ENCODE measurements at places on chromosomes 16 and 17.

GRCh38 chr16:22018559-22018958, 10.6 kb downstream of the MOSMO start:
- DNase-seq, result no peak

DNA sequence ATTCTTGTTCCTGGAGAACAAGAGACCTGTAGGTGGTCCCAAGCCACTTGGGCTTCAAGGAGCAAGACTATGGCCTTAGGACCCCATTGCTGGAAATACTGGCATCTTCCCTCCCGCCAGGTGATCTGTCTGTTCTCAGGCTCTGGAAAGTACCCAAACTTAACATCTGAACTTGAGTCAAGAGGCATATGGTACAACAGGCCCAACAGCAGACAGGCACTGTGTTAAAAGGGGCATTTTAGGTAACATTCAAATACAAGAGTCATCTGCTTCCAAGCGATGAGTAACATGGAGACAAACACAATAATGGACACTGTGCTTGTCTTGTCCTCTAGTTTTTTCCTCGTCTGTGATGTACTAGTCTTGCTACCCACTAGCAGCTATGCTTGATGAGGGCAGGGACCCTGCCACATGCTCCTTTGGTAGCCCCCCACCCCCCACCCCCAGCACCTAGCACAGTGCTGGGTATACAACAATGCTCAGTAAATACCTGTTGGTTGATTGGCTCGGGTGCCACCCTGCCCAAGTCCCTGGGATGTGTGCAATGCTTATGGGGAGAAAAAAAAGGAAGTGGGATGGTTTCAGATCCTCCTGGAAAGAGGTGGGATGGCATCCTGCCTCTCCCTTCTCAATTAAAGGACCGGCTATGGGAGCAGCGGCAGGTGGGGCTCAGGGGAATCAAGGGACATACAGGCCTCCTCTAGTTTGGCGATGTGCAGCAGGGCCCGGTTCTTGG, 19.4 kb downstream of the CSF3 start:
- no peak for DNase-seq

DNA sequence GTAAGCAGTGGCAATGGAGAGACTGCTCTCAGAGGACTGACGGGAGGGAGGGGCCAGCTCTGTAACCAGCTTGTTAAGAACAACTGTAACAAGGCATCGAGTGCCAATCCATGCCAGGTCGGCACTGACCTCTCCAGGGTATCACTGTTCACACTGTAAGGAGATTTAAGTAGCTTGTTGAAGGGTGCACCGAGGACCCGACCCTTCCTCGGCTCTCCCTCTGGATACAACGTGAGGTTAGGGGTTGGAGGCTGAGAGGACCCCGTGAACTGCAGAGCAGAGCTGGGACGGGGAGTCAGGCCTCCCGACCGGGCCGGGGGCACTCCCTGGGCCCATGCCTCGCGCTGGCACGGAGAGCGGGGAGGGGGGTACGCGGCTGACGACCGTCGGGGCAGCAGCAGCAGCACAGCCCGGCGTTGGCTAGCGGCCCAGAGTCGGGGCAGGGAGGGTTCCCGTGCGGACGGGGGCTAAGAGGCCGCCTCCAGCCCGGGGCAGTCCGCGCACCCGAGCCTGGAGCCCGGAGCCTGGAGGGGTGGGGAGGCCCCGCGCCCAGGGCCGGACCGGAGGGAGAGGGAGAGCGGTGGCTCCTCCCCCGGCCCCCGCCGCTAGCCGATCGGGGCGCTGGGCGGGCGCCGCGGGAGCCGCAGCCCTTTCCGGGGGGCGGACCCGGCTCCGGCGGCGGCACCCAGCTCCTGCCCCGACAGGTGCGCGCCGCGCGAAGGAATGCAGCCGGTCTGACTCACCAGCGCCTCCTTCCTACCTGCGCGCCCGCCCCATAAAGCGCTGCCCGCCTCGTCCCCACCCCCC, at the start of gene ITGB4:
Gene ITGB4 (plus strand): TSS at position 804 of the 807 bp plus-strand sequence. CDS start 3,245 bp downstream, outside the sequence.
- DNase-seq, result no peak

DNA sequence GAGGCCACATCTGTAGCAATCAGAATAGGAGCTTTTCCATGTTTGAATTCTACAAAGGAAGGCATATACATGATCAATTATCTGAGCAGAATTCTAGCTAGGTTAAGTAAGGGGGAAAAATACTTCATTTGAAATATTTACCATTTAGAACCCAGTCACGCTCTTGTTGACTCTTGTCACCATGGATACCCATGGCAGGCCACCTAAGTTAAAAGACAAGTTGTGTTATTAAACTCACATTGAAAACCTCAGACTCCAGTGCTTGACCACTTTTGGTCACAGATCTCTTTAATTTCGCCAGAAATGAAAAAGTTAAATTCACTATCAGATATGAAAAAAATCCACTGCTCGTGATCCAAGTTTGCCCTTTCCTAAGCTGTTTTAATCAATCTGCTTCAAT, 4.1 kb downstream of the DDX5 start:
- no peak for DNase-seq

DNA sequence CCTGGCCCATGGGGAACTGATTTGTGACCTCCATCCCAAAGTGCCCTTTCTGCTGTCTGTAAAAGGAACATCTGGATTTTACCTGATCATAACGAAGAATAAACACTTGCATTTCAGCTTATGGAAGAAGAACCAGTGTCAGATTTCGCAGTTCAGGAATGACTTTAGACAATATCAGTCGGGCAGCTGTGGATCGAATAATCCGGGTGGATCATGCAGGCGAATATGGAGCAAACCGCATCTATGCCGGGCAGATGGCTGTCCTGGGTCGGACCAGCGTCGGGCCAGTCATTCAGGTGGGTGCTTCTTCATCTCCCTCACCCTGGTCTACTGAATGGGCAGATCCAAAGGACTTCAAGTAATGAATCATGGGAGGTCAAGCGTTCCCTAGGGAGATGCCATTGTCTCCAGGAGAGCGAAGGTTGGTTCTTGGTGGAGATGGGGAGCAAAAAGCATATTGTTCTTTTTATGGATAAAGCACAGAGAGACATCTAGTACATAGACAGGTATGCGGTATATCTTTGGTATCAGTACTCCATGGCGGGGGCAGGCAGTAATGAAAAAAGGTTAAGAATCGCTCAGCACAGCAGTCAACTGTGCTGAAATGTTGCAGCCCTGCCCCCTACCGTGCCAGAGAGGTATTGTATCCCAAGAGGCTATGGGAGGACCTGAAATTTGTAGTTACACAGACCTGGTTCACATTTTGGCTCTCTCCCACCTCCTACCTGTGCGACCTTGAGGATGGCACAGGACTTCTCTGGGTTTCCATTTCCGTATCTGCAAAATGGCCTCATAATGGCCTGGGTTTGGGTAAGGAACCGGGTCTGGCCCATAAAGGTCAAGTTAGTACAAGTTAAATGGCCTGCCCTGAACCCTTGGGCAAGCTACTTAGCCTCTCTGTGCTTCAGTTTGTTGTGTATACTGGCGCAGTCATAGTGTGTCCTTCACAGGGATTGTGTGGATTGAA, 4.7 kb downstream of the COQ7 start:
- peak; percentile 16 for DNase-seq

- no peak for DNase-seq
Observed at GRCh38 chr17:3904501-3904900, 11.6 kb upstream of the CAMKK1 start.

DNA sequence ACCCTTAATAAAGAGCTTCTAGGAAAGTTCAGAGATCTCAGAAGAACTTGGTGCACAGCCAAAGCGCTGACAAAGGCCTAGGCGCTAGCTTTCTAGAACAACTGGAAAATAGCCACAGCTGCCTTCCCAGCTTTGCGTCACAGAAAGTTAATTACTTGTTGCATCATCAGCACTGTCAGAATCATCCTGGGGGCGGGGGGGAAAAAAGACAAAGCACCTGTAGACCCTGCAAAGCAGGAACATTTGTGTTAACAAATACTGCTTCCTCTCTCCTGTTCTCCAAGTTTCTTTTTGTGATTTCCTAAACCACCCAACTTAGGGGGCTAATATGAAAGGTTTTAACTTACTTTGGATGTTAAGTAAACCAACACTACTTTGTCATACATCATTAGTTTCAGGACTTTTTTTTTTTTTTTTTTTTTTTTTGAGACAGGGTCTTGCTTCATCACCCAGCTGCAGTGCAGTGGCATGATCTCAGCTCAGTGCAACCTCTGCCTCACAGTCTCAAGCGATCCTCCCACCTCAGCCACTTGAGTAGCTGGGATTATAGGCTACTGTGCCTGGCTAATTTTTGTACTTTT, 4.8 kb upstream of the AARSD1 start:
- DNase-seq, result no peak

- DNase-seq, result no peak
Observed at GRCh38 chr17:39080421-39081078, 70.9 kb downstream of the PLXDC1 start.

DNA sequence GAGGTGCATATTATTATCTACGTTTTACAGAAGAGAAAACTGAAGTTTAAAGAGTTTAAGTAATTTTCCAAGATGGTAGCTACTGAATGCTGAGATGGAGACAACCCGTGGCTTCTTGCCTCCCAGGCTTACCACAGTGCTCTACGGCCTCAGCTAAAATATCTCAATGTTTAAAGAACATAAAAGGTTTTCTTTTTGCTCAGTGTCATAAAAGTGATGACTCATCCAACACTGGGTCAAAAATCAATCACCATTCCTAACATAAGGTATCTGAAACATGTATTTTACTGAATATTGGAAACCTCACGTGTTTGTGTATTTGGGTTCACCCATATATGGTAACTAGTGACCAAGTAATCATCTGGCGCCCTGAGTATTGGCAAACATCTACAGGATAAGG, 18.4 kb downstream of the ABCA9 start:
- no peak for DNase-seq

DNA sequence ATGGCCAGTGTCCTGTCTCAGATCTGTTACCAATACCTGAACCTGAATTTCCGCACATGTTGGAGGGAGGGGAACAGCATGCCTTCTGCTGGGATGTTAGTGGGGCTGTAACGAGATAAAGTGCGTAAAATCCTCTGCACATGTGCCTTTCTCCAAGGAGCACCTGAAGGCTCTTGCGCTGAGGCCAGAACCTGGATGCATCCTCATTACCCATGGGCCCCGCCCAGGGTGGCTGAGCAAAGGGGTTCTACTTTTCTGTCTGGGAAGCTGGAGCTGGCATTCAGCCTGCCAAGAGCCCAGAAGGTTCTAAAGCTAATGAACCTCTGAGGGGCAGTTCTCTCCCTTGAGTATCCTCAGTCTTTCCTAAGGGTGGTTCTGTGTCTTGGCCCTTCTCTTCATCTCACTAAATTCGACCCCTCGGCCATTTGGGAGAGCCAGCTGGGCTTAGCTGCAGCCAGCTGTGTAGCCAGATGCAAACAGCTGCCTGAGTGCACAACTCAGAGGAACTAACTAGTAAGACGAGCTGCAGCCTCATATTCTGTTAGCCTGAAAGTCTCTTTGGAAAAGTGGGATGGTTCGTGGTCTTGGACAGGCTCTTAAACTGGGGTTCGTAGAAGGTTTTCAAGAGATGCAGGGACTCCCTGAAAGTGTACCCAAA, 2.5 kb downstream of the ITGA3 start:
- no peak for DNase-seq

DNA sequence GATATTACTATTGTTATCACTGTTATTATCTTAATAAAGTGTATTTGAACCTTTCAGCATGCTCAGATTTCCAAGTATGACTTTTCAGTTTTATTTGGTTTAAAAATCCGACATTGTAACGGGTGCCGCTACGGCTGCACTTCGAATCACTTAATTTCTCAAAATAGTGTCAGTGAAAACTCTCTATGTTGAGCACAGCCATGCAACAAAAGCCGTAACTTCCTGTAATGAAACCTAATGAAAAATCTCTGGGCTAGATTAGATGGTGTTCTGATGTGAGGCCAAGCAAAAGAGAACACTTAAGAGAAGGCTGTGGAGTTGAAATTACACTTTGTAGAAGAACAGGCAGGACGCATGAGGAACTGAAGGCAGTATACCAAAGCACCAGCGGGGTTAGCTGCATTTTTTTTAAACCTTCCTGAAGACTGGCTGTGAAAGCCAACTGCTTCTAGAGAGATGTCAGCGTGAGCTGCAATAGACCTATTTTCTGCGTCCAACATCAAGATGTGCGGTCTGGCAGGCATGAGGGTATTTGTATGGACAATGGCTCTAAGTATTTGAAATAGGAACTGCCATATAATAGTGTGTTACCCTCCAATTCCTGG, 1545.0 kb upstream of the GOT2 start:
- no peak for DNase-seq

DNA sequence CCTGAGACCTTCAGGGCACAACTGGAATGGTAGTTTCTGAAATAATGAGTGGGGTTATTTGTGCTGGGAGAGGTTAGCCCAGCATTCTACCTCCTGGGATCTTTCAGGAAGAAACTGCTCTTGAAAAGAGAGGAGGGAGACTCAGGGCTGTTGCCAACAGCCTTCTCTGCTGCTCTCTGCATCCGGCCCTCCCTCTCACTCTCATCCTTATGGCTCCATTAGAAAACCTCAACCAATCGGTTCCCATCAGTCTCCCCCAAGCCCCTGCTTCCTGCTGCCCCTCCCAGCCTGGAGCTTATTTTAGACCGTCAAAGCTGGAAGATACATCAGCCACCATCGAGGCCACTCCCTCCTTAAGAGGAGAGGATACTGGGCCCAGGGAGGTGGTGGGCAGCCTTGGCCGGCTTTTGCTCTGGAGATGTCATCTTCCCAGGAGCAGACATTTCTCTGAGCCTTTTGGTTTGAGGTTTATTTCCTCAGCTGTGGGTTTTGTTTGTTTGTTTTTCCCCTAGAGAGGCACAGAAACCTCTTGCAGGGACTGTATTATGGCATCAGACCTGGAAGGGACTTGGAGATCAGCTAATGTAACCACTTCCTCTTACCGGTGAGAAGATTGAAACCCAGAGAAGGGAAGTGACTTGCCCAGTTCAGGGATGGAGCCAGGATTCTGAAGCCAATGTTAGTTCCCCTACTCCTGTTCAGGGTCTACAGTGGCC, 2.7 kb downstream of the MPRIP start:
- DNase-seq, result peak; percentile 57

DNA sequence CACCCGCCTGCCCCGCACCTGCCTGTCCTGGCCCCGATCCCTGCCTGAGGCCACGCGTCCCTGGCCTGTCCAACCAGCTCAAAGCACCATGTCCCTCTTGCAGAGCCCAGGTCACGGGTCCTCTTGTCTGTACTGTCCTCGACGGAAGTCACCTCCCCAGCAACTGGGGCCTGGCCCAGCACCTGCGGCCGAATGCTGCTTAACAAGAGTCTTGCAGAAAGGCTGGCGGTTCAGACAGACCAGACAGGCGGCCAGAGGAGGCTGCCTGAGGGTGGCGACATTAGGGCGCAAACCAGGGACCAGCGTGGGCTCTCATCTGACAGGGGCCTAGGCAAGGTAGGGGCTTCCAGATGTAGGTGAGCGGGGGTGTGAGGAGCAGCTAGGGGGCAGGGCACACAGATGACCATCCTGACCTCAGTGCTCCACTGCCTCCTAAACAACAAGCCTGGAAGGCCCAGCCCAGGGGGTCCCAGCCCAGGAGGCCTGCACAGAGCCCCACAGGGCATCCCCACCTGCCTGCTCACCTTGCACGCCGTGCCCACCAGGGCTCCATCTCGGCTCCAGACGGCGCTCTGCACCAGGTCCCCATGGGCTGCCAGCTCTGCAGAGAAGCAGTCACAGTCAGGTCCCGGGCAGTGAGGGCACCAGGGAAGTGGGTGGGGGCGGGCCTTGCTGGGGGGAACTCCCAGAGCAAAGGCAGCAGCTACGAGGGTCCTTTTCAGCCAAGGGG, 11.3 kb downstream of the CORO7 start:
- DNase-seq, result no peak

GRCh38 chr17:45149669-45150664, 1.7 kb downstream of the HEXIM1 start:
- DNase-seq, result peak; percentile 21

GRCh38 chr17:79831265-79832217, 7.7 kb downstream of the CBX4 start:
- no peak for DNase-seq

- DNase-seq, result no peak
Observed at GRCh38 chr17:33753452-33753851, 460.4 kb upstream of the ASIC2 start.

All from T1000 (cell line).